ENCODE measurements at places on chromosomes 4 and X.

GRCh38 chrX:46704767-46705386, 54.0 kb downstream of the SLC9A7 start:
- DNase-seq = no peak

DNA sequence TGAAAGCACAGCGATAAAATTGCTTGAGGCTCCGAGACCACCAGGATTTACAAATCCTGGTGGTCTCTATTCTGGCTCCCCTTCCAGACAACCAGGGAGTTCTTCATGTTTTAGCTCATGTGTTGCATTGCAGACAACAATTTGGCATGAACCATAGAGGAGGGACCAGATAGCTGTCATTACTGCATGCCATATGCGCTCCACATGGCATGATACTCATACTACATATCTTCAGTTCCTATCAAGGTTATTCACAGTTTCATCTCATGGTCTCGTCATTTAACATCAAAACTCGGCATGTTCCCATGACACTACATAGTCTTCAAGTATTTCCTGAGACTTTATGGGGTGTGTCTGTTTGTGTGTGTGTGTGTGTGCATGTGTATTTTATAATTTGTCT, 220.3 kb downstream of the OR13H1 start:
- no peak for DNase-seq

- no peak for DNase-seq
Measured at GRCh38 chrX:142671036-142671435, 354.7 kb upstream of the SPANXN4 start.

- no peak for DNase-seq
Measured at GRCh38 chr4:47195706-47196105, 164.3 kb downstream of the GABRB1 start.

- DNase-seq = peak; percentile 61
Measured at GRCh38 chr4:13963601-13964000, 336.1 kb upstream of the BOD1L1 start.

DNA sequence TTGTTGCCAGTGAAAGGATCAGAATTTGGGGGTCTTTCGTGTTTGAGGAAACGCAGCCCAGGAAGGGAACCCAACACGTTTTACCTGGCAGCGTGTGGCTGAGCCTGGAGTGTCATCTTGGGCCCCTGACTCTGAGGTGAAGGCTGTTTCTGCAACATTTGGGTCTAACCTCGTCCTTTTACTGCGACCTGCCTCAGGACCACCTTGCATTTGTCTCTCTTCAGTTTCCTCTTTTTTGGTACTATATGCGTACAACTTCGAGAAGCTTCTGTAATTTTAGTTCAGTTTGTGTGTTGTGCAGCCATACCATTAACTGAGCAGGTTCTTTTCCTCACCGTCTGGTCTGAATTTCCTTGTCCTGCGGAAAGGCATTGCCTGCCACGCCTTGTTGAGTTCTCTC, 61.5 kb downstream of the TMEM131L start:
- DNase-seq = no peak

DNA sequence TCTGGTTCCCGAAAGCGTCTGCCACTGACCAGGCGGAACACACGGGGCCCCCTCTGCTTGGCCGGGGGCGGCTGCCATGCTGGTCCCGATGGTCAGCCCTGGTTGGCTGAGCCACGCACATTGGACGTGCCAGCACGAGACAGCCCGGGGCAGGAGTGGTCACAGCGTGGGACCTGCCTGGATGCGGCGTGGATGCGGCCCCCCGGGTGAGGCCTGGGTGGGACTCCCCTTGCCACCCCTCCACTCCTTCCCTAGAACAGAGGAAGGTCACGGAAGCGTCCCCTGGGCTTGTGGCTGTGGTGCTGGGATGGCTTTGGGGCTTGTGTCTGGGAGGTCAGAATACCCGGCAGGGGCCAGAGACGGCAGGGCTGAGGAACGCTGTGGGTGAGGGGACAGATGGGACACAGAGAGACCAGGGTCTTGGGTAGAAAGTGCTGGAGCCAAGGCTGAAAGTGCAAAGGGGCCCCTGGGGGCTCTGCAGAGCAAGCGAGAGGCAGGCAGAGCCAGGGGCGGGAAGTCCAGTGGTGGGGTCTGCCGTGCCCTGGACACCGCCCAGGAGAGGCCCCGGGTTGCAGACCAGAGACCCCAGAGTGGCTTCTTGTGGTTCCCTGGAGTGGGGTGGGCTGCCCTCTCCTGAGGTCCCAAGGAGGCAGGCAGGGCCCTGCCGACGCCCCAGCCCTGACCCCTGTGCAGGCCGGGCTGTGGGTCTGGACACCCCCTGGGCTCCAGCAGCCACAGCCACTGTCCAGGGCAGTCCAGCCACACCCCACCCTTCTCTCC, 8.6 kb upstream of the CPLX1 start:
- DNase-seq = no peak

DNA sequence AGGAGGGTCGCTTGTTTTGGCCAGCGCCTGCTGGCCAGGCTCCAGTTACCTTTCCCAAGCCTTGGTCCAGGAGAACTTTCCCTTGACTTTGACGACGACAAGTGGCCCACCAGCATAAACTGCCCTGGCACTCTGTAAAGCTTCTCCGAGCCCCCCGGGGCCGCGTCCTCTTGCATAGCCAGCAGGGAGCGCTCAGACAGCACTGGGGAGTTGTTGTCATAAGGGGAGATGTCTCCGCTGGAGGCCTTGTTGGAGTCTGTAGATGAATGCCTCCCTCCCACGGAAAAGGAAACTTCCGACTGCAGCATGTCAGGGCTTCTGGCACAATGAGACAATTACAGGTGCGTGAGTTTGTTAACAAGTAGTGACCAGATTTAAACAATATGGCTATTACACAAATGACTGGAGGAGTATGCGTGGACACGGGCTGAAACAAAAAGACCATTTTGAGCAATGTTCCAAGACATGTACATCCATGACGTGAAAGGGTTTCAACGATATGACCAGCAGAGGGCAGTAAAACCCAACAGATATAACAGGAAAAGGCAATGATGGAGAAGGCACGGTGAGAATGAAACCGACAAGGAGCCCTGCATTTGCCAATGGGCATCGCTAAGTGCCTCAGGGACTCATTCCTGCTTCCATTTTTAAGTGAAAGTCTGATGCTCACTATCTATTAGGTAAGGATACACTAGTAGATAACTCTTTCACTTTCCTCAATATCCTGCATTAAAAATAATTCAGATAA, 33.0 kb downstream of the HCCS start:
- DNase-seq = peak; percentile 74

DNA sequence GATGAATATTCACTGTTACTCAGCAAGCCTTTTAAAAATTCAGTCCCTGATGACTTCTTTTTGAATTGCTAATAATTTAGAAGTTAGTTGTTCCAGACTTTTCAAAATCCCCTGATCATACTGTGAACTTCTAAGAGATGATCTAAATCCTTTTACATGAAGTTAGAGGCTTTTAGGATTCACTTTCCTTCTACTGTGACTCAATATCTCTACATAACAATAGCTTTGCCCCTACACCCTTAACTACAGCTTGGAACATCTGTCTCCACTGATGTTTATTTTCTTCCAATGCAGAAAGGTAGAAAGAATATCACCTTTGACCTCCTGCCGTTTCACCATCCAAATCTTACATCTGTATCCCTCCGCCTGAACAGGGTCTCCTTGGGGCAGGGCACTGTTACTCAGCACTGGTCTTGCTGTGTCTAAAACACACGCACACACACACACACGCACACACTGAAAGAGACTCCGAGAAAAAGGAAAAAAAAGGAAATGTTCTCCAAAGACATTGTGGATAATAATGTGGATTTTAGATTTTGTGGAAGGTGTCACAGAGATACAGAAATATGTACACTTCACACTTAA, 111.6 kb upstream of the GPRIN3 start:
- DNase-seq = no peak

DNA sequence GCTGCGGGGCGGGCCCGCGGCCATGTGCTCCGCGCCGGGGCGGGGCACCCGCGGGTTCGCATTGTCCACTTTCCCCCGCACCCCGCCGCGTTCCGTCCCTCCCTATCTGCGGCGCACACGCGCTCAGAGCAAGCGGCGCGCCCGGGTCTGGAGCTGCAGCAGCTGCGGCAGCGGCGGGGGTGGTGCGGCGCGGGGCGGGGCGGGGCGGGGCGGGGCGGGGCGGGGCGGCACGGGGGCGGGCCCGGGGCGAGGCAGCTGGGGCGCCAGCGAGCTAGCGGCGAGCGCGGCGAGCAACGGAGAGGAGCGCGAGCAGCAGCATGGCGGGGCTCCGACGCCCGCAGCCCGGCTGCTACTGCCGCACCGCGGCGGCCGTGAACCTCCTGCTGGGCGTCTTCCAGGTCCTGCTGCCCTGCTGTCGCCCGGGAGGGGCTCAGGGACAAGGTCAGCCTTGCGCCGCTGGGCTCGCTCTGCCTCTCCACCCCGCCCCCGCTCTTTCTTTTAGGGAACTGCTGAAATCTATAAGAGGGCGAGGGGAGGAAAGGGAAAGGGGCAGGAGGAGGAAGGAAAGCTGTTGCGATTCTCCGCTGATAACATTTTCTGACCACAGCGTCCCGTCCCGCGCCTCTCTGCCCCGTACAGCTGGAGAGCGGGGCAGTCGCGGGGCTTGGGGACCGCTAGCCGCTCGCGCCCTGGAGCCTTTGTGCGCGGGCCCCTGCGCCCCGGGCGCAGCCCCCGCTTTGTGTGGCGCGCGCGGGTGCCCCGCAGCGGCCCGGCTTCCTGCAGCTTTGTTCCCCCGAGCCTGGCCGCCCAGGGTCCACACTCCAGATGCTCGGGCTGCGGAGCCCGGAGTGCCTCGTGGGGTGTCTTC, at the start of gene TMEM131L:
TSS of gene TMEM131L (plus strand) at position 280 of the 868 bp plus-strand sequence. CDS start at position 318, 38 bp downstream.
- DNase-seq = peak; percentile 59

DNA sequence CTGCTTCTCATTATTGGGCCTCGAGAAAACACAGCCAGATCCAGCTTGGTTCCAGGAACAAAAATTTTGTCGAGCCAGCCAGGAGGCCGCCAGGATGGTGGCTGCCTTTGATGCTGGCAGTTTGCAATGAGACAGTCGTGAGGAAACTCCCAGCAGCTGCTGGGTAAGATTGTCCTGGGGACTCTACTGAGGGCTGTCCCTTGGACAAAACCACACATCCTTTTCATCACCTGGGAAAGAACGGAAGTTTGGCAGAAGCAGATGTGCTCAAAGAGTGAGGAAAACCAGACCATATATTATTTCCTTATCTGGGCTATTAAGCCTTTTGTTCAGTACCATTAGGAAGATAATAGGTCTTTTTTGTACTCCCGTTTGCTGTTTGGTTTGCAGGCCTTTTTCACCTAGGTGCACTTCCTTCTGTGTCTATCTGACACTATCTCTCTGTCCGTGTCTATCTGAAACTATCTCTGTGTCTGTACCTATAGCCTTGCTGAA, 13.4 kb upstream of the PAPSS1 start:
- no peak for DNase-seq

- DNase-seq = no peak
Measured at GRCh38 chr4:35867057-35867456, 377.3 kb downstream of the ARAP2 start.

DNA sequence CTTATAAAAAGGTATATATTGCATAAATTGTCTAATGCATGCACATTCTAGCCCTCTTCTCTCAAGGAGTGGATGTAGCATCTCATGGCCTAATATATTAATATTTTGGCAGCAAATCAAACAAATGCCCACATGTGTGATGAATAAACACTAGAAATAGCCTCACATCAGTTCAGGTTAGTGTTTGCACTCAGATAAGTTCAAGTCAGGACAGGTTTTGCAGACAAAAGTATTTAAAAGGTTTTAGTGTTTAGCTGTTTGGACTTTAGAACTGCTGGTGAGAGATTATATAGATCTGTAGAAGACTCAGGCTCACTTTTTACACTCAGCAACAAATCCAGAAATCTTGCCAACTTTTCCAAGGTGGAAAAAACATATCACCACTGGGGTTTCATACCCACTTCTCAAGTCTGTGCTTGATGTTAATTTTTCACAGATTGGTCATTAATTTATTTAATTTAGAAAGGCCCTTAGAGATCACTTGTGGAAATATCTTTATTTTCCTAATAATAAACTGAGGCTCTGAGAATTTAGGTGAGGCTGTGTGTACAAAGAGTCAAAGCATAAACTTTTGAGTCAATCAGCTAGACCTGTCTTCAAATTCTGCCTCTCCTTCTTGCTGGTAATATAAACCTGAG, 362.6 kb downstream of the GASK1B start:
- no peak for DNase-seq

- DNase-seq = peak; percentile 73
Measured at GRCh38 chrX:118370921-118371624, 25.2 kb downstream of the WDR44 start.

GRCh38 chrX:153608376-153608775, 9.4 kb upstream of the CCNQ start:
- DNase-seq = no peak

DNA sequence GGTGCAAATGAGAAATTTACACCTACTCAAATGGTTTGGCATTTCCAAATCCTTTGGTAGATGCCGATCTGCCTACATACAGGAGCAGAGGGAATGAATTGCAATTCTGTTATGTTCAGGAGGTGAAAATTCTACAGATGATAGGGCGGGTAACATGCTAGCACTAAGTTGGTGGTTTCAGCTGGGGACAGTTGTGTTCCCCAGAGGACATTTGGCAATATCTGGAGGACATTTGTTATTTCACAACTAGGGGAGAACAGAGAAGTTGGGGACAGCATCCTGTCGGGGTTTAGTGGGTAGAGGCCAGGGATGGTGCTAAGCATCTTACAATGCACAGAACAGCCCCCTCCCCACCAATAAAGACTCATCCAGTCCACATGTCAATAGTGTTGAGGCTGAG, 96.5 kb upstream of the PUDP start:
- DNase-seq = no peak

GRCh38 chrX:50721764-50722521, 92.1 kb downstream of the SHROOM4 start:
- peak; percentile 90 for DNase-seq

All from fibroblast of upper back skin (primary cell).